ENCODE measurements at places on chromosomes 5 and 9.

DNA sequence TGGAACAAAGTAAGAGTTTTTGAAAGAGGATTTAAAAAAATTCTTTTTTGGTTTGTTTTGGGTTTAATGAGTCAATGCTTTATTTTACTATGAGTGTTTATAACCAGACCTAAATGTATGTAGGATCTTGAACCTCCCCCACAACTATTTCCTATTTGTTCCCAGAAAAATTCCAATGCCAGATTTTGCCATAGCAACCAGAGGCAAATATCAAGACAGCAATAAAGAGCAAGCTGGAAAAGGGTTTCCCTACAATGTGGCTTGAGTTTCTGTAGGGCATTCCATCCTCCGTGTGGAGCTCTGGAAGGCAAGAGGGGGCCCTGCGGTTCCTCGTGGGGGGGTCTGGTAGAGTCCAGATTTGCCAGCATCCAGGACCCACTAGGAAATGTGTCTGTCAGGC is 27.8 kb upstream of the GDNF start:
- DNase-seq, result no peak

DNA sequence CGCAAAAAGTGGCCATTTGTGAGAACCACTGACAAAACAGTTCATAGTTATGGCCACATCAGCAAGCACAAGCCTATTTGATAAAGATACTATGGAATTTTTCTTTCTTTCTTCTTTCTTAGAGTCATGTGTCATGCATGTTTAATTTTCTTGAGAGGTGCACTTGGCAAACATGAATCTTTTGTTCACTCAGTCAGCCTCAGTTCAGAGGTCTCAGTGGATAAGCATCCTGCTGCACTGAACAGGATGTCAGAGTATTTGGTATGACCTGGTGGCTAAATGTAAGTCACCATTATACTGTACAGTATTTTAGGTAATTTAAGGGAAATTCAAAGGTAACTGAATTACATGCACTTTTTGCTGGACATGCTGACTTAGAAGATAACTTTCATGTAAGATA is 5.4 kb downstream of the NNT start:
- no peak for DNase-seq

DNA sequence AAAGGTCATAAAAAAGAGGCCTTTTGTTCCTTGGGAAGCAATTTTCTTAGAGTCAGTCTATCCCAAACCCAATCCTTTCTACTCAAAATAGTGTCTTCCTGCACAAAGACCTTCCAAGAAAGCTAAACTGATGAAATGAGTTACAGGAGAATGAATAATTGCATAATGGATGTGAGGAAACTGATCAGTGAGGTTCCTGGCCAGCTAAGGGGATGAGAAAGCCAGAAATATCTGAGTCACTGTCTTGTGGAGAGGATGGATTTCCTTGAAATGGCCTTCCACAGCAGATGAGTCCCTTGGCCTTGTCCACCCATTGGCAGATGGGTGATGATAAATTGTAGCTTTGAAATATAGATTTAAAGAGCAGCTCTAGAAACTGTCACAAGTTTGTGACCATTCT is 756.1 kb downstream of the DNAH5 start:
- DNase-seq, result no peak

- no peak for DNase-seq
Observed at GRCh38 chr5:122153230-122153629, 23.9 kb downstream of the ZNF474 start.

GRCh38 chr9:68668127-68668526 is 36.9 kb upstream of the PIP5K1B start:
- DNase-seq, result no peak

DNA sequence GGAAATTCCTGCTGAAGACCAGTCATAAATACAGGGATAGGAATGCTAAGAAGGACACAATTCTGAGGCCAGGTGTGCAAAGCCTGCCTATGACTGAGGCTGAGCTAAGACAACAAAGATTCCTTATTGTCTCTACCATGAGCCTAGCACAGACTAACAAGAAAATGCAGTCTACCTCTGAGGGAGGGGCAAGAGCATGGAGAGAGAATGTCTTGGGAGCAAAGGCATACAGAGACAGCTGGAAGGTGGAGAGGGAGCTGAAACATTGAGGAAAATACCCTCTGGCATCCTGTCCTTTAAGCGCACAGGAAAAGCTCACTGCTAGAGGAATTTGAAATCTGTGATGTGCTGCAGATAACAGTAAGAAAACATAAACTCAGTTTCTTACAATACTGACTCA is 8.8 kb upstream of the C9orf40 start:
- no peak for DNase-seq

GRCh38 chr9:129383019-129383560 is 205.0 kb upstream of the IER5L start:
- DNase-seq, result no peak

DNA sequence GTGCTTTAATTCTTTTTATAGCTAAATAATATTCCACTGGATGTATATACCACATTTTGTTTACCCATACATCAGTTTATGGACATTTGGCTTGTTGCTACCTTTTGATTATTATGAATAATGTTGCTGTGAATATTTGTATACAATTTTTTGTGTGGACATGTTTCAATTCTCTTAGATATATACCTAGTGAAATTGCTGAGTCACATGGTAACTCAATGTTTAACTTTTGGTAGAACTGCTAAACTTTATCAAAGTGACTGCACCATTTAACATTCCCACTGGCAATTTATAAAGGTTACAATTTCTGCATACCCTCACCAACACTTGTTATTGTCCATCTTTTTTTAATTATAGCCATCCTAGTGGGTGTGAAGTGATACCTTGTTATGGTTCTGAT is 22.1 kb downstream of the IL31RA start:
- no peak for DNase-seq

- DNase-seq, result no peak
Observed at GRCh38 chr5:120605325-120606079, 141.4 kb downstream of the PRR16 start.

GRCh38 chr9:116939614-116940013 is 252.5 kb downstream of the TRIM32 start:
- DNase-seq, result no peak

DNA sequence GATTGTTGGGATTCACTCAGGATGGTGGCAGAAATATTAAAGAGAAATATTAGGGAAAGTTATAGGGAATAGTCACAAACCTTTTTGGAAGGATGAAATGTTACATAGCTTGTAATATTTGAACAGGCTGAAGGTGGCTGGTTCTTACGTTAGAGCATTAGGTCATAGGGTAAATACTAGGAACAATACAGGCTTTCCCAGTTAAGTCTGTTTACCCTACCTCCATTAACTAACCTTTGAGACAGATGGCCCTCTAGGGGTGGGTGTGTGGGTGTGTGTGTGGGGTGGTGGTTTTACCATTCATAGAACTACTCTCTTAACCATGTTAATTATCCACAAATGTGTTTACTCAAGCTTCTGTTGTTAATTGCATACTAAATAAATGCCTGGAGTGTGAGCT is 94.3 kb upstream of the STK32A start:
- DNase-seq, result no peak

Data from cortex of kidney (tissue), 1 donor.